ENCODE measurements at places on chromosomes 11 and 22.

DNA sequence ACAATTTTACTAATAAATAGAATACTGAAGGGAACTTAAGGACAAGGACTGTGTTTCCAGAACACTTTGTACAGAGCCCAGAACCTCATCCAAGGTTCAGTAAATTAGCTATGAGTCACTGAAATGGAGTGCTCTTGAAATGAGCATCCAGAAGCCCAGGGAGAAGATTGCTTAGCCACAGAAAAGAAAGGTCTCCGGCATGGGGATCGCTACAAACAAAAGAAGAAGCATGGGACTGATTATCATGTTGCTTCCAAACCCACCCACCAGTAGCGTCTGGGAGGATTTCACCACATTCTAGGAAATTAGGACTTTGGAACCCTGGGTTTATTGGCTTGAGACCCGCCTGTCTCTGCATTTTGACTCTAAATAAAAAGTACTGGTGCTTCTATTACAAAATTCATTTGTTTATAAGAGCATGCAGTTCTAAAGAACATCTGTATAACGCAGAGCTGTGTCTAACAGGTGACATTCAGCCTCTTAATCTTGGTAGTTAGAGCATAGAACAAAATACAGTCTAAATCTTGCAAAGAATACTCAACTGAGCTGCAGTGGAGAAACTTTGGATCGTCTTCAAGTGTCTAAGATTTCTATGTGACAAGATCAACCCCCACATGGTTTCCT, 35.9 kb upstream of the SESN3 start:
- no peak for DNase-seq

DNA sequence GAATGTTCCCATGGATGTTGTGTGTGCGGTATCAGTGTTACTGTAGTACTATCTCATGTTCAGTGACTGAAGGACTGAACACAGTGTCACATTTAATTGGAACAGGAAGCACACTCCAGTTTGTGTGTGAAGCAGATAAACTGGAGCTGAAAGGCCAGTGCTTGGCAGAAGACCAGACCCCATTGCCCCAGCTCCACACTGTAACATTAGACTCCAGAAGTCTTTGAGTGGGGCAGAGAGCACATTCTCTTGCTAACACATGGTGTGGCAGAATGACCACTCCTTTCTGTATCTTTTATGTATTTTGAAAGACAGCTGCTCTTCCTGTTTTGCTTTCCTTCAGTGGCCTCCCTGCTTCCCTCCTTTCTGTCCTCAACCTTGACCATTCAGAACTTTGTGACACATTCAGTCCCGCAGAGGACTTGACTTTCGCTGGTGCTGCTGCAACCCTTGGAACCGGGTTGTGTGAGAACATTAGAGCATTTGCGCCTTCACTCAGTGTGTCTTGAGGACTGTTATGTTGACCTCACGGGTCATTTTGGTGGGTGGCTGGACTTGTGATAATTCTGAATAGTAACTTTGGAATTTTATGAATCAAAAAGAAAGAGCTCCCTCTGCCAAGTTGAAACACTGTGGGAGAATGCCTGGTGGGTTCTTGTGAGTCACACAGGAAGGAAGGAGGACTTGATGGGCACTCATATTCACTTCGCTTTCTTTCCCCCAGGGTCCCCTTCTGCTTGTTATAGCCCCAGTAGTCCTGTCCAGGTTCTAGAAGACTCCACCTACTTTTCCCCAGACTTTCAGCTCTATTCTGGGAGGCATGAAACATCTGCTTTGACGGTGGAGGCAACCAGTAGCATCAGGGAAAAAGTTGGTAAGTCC, 26.4 kb downstream of the AMOTL1 start:
- DNase-seq = no peak

DNA sequence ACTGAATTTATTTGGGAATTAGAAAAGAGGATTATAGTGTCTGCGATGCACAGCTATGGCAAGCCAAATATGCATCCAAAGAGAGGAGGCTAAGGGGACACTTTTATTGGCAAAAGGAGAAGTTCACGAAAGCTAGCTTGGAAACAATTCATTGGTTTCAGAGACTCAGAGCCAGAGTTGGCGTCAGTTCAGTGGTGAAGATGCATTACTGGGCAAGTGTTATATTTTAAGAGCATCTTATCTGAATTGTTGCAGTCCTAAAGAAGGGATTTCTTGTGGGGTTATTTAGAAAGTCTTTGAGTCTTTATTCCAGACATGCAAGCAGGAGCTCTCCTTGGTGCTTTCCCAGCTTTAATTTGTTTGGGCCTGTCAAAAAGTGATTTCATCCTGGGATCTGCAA, 15.0 kb downstream of the CLDN5 start:
- DNase-seq = no peak

GRCh38 chr11:119377961-119378667, 3.4 kb downstream of the USP2 start:
- DNase-seq = no peak
